ENCODE measurements at places on chromosomes 16 and 17. TPM values are rescaled to one million over a fixed set of nuclear protein-coding genes. Genes with fewer than 3 reads are reported as not detected.

Gene SOX15
- 0.94 TPM for total RNA-seq

Gene OR2C1
- 0.14 TPM for total RNA-seq

Gene CHAD
- 0.05 TPM for total RNA-seq

Gene TBC1D3G
- not detected for total RNA-seq

Gene DHRS7C
- 0.24 TPM for total RNA-seq

Gene PRR35
- total RNA-seq, result under 0.01 TPM

Gene MPP3
- total RNA-seq, result 0.61 TPM

Gene AATK
- 0.24 TPM for total RNA-seq

Data from thymus (tissue), 14 donors.